MG63 (cell line): ENCODE measurements at places on chromosomes 5 and 9. TPM values are rescaled to one million over a fixed set of nuclear protein-coding genes. Genes with fewer than 3 reads are reported as not detected.

The GNA14 gene
- total RNA-seq = not detected in 2 replicates

DNA sequence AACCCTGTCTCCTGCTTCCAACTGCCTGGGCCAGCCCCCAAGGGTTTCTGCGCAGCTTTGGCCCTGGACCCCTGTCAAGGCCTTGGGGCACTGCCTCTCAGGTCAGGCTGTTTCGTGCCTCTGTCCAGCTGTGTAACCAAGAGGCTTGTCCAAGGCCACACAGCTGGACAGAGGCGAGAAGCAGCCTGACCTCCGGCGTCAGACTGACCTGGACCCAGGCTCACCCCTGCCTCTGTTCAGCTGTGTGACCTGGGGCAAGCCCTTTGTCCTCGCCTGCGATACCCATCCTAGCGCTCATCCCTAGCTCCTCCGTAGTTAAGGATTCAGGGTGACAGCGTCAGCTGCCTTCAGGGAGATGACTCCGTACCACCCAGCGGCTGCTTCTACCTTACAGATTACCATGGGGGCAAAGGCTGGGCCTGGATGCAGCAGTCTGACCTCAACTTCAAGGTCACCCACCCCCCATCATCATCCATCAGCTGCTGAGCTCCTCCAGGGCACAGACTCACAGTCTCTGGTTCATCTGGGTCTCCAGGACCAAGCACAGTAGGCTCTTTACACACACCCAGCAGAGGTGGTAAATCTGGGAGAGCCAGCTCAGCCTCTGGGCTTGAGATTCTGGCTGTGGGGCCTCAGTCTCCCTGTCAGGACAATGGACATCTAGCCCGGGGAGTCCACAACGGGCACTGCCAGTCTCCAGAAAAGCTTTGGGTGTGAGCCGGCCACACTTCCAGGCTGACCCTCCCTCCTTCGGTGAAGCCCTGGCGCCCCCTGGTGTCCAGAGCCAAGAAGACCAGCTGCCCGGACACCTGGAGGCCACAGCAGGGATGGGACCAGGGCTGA lies 7.9 kb downstream of the AK1 start:
- peak; percentile 73 for DNase-seq

DNA sequence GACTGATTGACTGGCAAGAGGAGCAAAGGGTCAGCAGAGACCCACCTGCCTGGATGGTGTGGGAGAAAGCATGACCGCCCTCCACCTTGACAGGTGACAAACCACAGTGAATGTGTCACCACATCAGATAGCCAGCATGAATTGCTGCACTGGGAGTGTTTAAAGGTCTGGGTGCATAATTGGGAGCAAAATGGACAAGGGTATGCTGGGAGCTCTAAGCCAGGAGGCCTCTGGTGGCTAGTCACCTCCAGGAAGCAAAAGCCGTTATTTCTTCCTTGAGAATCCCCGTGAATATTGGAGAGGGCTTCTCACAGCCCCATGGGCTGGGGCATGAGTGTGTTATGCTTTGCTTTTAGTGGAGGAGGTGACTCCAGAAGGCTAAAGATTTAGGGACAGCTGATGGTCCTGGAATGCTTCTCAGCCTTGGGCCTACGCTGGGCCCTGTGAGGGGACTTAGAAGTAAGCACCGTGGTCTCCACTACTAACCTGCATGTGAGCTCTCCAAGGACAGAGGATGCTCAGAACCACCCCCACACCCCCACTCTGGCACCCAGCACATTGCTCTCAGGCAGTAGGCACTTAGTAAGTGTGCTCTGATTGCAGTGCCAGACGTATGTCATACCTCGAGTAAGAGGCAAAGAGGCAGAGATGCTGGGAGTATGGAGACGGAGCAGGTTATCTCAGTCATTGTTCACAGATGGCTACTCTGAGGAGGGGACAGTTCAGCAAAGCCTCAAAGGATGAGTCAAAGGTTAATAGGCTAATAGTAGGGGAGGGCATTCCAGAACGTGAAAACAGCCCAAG lies 9.1 kb upstream of the IRF1 start:
- no peak for DNase-seq

GRCh38 chr9:101578378-101578777 lies 16.4 kb downstream of the PPP3R2 start:
- no peak for DNase-seq

GRCh38 chr5:64794053-64794770 lies 25.5 kb downstream of the CWC27 start:
- no peak for DNase-seq

DNA sequence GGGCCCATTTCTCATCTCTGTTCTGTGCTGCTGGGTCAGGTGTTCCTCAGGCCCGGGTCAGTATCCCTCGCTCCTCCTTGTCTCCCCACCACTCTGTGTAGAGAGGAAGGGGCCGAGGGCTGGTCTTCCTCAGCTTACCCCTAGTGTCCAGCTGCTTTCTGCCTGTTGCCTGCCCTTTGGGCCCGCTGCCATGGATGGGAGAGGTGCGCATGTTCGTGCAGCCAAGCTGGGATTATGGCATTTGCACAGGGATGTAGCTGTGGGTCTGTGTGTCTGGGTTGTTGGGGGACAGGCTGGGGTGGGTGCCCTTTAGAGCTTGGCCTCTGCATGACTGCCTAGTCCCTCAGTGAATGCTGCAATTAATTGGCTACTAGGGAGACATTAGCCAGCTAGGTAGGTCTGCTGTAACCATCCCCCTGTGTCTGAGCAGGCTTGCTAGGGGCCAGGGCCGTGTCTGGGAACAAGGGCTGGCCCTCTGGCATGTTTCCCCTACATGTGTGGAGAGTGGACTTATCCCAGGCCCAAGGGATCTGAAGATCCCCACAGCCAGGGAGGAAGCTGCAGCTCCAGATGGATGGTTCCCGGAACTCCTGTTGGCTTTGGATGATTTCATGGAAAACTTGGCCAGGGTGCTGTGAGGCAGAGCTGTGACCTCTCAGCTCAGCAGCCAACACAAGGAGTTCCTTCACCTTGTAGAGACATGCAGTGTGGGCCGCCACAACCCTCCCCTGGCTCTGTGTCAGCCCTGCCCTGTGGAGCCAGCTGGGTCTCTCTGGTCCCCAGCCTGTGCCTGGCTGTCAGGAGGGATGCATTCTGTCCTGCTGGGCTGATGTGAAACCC lies 161.9 kb downstream of the MACROH2A1 start:
- peak; percentile 22 for DNase-seq

DNA sequence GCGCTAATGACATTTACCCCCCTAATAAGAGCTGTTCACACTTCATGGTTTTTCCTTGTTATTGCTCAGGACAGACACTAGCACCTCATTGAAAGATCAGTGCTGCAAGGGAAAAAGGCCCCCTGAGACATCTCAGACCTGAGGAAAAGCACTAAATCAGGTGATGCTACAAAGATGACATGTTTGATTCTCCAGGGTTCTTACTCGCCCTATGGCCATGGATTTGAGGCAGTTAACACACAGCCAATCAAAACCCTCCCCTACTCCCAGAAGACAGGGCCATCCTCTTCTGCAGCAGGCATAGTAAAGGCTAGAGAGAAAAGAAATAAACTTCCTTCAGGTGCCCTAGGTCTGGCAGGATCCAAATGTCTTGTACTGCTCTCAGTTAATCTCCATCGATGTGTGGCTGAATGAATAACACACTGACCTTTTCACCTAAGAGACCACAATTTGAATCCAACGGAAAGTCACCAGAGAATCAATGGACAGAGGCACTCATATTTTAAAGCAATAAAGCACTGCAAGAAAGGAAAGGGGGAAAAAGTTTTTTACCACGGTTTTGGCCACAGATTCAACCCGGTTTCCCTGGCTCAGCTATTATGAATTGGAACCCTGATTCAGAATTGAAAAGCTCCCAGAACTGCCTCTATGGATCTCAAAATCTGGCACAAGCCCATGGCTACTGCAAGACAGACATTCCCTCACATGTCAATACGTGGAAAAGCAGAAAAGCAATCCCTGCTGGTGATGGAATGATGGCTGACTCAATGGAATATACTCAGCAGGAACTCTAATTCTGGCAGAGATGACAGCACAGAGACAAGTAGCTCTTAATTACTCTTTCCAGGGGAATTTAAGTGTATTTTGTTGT lies 329.5 kb downstream of the BNC2 start:
- peak; percentile 68 for DNase-seq

DNA sequence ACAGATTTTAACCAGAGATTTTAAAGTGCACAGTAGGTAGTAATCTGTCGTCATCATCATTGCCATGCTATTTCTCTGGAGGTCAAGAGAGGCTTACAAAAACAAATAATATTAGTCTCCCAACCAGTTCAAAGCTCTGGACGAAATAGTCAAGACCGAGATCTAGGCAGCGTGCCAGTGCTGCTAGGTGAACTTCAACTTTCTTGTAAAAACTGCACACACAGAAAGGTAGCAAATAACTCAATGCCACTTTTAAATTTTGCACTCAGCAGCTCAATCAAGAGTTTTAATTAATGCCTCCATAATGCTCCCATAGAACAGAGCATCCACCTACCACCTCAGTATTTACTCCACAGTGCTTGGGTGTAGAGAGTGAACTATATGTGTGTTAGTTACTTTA lies 656.8 kb downstream of the IRX1 start:
- no peak for DNase-seq

DNA sequence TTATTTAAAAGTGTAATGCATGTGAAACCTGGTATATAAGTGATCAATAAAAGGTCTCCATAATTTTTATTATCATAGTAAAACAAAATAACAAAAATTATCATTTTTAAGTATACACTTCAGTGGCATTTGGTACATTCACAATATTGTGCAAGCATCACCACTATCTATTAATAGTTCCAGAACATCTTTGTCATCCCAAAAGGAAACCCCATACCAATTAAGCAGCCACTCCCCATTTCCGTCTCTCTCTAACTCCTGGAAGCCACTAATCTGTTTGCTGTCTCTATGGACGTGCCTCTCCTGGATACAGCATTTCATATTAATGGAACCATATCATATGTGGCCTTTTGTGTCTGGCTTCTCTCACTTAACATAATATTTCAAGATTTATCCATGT lies 7.6 kb downstream of the OLFML2A start:
- DNase-seq = no peak

- DNase-seq = no peak
Observed at GRCh38 chr5:132876020-132876759, 2.7 kb downstream of the LEAP2 start.

GRCh38 chr9:121736934-121737462 lies 85.6 kb downstream of the DAB2IP start:
- no peak for DNase-seq

GRCh38 chr5:90747175-90747574 lies 188.6 kb downstream of the ADGRV1 start:
- DNase-seq = no peak

DNA sequence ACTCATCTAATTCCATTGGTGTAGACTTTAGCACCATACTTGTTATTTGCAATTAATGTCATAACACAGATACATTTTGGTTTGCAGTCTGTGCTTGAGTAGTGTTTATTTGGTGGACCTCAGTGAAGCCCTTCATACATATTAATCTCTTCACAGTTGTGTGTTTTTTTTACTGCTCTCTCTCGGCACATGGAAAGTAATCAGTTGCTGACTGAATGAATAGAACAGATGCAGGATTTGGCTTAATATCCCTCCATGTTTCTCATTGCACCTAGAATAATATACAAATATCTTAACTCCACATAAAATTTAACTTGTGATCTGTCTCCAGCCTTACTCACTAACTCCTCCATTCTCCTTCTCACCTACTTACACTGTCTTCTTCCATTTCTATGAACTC lies 319.1 kb downstream of the DMRT2 start:
- DNase-seq = no peak

GRCh38 chr9:38000332-38000731 lies 68.7 kb downstream of the SHB start:
- no peak for DNase-seq
